ENCODE measurements at places on chromosomes 7 and 10.

DNA sequence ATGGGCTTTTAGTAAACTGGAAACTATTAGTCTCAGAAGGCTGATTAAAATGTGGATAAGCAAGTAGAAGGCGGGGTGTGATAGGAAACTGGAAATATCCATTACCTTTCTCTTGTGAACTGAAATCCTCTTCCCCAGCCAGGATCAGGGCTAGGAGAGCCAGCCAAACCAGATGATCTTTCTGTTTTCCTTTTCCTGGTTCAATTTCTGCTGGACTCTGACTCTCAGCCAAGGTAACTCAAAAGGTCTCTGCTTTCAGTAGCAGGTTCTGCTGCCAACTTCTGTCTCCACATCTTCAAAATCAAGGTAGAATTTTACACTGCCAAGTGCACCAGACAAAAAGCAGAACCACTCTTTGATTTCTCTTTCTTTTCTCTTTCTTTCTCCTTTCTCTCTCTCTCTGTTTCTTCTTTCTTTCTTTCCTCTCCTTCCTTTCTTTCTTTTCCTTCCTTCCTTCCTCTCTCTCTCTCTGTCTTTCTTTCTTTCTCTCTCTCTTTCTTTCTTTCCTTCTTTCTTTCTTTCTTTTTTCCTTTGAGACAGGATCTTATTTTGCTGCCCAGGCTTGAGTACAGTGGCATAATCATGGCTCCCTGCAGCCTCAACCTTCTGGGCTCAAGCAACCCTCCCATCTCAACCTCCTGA, 30.8 kb downstream of the OTUD1 start:
- no peak for DNase-seq

DNA sequence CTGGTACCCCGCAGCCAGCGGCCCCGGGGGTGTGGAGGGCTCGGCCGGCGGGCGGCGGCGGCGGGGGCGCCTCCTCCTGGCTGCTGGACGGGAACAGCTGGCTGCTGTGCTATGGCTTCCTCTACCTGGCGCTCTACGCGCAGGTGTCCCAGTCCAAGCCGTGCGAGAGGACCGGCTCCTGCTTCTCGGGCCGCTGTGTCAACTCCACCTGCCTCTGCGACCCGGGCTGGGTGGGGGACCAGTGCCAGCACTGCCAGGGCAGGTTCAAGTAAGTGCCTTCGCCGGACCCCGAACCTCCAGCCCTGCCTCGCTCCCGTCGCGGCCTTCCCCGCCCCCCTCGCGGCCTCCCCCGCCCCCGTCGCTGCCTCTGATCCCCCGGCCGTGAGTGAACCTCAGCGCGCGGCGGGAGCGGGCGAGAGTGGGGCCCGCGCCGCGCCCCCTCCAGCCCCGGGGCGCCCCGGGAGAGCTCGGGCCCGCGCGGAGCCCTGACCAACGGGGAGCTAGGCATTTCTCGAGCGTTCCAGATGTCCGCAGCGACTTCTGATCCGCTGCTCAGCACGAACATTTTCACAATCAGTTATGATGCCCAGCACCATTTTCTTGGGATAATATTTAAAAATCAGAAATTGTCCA, 727 bp downstream of the ATRNL1 start:
- peak; percentile 52 for DNase-seq

DNA sequence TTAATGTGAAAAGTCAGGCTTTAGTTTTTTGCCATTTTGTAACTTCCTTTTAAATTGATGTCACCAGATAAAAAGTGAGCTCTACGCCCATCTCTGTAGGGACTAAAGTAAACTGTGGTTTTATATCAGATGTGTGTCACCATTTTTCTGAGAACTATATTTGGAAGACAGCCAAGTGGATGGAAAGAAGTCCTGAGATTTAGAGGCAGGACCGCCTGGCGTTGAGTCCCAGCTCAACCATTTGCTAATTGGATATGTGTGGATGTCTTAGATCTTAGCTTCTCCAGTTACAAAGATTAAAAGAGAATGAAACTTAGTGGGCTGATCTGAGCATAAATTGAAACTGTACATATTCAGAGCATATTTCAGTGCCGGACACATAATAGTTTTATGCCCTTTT, 691.6 kb upstream of the CELF2 start:
- DNase-seq, result no peak

GRCh38 chr10:4483811-4484210, 342.2 kb upstream of the AKR1E2 start:
- DNase-seq, result no peak

GRCh38 chr7:155486783-155487508, 29.0 kb downstream of the EN2 start:
- no peak for DNase-seq

DNA sequence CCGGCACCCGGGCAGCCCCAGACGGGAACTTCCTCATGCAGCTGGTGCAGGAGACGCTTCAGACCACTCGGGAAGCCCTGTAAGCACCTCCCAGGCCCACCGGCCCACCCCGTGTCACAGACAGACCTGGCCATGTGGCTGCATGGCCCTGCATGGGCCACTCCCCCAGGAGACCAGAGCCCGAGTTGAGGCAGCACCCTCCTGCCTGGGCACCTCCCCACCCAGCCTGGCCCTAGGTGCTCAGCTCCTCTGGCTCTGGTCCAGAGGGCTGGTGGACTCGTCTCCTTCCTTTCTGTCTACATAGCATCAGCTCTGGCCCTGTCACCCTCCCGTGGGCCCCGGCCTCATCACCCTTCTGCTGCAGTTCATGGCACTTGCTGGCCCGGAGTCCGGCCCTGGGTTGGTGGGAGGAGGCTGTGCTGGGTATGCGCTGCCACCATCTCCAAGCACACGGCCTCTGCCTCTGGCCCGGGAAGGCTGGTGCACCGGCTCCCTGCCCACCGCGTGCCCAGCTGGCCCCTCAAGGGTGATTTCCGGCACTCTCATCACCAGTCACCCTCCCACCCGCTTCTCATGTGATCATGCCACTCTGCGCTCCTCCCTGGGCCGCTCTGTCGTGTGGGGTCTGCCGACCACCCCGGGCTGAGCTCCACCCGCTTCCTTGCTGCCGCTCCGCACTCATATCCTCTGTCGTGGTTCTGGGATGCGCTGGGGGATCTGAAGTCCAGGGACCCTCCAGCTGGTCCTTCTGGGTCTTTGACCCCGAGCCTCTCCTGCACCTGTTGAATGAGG, 53.1 kb upstream of the DPYSL4 start:
- no peak for DNase-seq

DNA sequence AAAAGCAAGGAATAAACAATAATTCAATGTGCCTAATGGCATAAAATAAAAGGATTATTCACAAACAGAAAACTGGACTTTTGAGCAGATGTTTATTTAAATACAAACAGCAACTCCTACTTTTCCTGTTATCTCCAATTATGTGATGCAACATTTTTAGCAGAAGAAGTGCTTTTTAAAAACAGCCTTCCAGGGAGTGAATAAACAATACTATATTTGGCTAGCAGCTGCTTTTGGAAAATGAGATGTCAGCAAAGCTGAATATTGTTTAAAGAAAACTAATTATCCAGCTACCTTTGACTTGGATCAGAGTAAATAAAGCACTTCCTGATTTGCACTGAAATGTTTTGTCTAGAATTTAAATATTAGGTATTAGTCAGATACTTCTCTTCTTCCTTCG, 23.2 kb downstream of the CDK1 start:
- DNase-seq, result no peak

DNA sequence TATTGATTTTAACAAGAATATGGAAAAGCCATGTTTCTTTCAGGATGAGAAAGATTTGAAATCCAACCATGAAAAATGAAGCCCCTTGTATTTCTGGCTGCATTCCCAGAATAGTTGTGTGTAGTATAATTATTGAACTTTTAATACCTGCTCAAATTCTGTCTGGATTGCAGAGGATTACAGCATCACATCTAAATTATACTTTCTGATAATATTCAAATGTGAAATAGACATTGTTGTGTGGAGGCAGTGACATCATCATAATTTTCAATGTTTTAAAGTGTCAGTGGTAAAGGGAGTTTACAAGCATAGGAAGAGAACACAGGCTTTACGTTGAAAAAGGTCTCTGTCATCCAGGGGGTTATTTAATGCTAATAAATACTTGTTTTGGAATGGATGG, 93.4 kb downstream of the POLL start:
- no peak for DNase-seq

- no peak for DNase-seq
These were observed 115.1 kb downstream of the RNF216 start for GRCh38 chr7:5666361-5666760.

GRCh38 chr10:76398043-76398710, 966.8 kb downstream of the LRMDA start:
- DNase-seq, result no peak

DNA sequence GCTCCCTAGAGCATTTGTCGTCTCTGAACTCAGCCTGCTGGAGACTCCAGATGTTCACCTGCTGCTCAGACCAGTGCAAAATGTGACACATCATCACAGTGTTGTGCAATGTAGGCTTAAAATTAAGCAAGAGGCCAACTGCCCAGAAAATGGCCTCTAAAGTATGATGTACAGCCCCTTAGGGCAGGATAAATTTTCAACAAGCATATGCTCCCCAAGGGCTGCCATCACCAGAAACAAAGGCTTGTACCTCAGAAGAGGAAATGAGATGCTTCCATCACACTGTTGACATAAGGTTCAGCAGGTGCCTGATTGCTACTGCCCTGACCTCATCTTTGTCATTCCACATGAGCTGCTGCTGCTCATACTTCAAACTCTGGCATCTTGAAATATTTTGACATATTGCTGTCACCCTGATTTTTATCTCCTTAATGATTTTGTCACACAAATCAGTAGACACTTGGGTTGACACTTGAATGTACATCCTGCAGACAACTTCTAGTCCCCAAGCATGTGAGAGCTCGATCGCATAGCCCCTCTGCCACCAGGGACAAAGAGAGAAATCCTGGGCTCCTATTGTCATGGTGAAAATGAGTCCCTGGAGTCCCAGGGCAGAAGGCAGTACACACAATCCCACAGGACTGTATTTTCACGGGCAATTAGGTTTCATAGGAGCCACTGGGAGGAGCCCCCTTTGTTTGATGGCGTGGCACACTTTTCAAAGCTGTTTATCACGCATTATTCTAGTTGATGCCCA, 219.7 kb upstream of the STK17A start:
- DNase-seq, result no peak

GRCh38 chr10:124324451-124324850, 94.3 kb downstream of the OAT start:
- no peak for DNase-seq

DNA sequence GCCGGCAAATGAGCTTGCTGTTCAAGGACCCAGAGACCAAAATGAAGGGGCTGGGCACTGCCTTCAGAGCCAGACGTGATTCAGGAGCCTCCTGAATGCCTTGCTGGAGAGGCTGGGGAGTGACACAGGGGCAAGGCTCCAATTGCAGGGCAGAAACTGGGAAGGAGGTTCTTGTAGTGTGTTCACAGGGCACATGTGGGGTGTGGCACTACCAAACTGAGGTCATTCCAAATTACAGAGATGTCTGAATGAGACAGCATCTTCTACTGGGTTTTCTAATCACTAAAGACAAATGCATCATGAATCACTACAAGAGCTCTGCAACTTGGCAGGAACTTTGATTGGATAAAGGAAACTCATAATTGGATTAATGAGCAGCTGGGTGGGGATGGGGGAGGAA, 17.8 kb downstream of the CRTAC1 start:
- no peak for DNase-seq

GRCh38 chr10:67492317-67493019, 203.5 kb downstream of the CTNNA3 start:
- DNase-seq, result no peak

DNA sequence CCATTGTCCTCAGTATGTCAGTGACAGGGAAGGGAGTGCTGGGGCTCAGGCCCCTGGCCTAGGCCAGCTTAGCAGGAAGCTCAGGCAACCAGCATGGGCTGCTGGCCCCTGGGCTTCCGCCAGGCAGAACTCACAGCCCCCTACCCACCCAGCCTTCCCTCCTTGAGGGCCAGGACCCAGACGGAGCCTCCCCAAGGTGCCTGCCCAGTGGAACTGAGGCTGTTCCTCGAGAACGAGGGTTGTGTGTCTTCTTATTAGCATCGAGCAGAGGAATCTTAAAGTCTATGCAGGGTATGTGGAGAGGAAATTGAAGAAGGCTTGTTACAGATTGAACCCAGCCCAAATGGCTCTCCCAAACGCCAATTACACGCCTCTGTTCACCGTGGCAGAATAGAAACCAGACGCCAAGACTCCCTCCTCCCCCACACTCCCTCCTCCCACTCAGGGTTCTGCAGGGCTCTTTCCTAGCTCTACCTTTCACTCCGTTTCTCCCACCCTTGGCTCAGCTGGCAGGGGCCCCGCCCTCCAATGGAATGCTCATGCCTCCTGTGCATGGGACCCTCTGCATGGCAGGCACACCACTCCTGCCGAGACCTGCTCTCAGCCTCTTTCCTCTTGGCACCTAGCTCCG, 134.4 kb downstream of the ZMIZ1 start:
- no peak for DNase-seq

DNA sequence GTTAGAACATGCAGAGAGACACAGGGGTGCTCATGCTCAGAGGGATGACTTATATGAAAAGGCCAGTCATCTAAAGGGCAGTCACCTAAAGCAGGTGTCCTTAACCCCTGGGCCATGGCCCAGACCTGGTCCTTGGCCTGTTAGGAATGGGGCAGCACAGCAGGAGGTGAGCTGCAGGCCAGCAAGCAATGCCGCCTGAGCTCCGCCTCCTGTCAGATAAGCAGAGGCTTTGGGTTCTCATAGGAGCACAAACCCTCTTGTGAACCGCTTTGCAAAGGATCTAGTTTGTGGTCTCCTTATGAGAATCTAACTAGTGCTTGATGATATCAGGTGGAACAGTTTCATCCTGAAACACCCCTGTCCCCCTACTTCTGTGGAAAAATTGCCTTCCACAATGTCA, 14.5 kb downstream of the ANKRD7 start:
- DNase-seq, result no peak

- no peak for DNase-seq
These were observed 60.3 kb downstream of the AHCYL2 start for GRCh38 chr7:129285111-129285510.

DNA sequence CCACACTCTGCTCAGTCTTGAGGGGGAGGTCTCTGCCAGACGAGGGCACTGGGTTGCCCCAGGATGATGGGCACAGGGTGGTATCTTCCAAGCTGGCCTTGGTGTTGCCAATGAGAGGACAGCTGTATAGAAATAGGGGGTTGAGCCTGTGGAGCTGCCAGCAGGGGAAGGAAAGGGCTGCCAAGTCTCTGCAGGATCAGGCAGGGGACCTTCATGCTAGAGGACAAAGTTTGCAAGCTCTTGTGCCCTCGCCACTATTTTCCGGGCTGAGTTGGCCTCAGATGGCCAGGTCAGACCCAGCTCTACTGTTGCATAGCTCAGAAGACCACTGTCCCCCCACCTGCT, 68.7 kb downstream of the ARHGAP22 start:
- no peak for DNase-seq

- no peak for DNase-seq
These were observed 15.2 kb upstream of the LRRTM3 start for GRCh38 chr10:66910671-66911070.

Measured in HuH-7 (cell line).